Kidney (tissue), 22 donors: ENCODE measurements at places on chromosomes 13 and 19.
A peak's percentile ranks its signal among the peaks of the same experiment; 100 is the strongest.

GRCh38 chr19:18939922-18940768, 872 bp downstream of the HOMER3 start:
- peak; percentile 92 for DNase-seq

- no peak for DNase-seq
Observed at GRCh38 chr13:39847336-39847735, 191.9 kb downstream of the COG6 start.

- DNase-seq: no peak
Observed at GRCh38 chr13:41812851-41813250, 148.1 kb downstream of the VWA8 start.

- no peak for DNase-seq
Observed at GRCh38 chr13:98521461-98522247, 55.3 kb downstream of the STK24 start.

DNA sequence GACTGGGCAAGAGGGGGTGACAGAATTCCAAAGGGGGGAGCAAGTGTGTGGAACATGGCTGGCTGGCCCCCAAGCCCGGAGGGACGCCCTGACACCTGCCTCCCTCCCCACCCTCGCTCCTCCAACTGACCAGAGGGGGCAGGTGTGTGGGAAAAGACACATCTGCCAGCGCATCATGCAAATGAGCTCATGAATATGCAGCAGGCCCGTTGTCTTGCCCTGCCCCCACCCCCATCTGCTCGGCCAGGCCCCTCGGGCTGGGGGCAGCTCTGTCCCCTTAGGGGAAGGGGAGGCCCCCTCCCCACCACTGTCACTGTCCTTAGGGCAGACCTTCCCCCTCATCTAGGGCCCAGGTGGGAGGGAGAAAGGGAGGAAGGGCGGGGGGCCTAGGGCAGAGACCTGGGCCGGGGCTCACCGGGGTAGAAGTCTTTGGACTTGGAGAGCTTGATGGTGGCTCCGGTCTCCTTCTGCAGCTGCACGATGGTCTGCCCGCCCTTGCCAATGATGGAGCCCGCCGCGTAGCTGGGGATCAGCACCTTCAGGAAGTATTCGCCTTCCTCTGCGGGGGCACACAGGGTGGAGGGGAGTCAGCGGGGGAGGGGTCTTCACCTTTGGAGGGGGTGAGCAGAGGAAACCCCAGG, 12.9 kb downstream of the NOVA2 start:
- no peak for DNase-seq

GRCh38 chr19:2555422-2556220, 79.7 kb downstream of the GADD45B start:
- DNase-seq: peak; percentile 72

- DNase-seq: no peak
Observed at GRCh38 chr13:57443494-57443893, 188.1 kb upstream of the PCDH17 start.

DNA sequence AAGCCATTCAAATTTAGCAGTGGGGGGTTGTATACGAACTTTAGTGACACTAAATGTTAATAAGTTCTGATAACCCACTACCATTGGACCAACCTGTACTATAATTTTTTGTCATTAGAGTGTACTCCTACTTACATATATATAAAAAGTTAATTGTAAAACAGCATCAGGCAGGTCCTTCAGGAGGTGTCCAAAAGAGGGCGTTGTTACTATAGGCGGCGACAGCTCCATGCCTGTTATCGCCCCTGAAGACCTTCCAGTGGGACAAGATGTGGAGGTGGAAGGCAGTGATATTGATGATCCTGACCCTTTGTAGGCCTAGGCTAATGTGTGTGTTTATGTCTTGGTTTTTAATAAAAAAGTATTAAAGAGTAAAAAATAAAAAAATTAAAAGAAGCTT, 27.5 kb downstream of the SPRYD7 start:
- no peak for DNase-seq

GRCh38 chr19:28882818-28883217, 330.1 kb downstream of the UQCRFS1 start:
- no peak for DNase-seq

- DNase-seq: peak; percentile 59
Observed at GRCh38 chr19:17243211-17243829, 2.4 kb downstream of the NR2F6 start.

DNA sequence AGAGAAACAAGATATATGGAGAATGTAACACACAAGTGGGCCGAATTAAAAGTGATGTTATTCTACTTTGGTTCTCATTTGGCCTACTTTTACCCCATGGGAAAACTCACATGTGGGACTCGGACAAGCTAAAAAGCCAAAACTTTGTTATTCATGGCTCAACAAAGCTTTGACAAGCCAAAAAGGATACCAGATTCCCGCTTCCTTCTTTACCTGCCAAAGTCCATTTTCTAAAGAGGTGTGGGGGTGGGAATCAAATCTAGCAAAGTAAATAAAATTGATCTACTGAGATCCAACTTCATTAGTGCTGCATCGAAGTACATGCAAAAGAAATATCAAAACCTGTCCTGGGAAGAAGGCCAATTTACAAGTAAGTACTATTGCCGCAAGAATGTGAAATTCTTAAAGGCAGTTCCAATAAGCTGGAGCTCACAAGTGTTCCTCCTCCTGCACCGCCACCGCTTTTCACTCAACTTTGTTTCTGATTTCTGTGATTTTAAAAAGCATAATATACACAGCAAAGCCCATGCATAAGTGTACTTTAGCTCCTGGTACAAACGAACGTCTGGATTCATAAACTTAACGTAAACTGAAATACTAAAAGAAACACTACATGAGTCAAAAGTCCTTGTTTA, 1.1 kb downstream of the LNX2 start:
- peak; percentile 28 for DNase-seq

- DNase-seq: no peak
Observed at GRCh38 chr19:39401549-39402345, 4.9 kb upstream of the ZFP36 start.

DNA sequence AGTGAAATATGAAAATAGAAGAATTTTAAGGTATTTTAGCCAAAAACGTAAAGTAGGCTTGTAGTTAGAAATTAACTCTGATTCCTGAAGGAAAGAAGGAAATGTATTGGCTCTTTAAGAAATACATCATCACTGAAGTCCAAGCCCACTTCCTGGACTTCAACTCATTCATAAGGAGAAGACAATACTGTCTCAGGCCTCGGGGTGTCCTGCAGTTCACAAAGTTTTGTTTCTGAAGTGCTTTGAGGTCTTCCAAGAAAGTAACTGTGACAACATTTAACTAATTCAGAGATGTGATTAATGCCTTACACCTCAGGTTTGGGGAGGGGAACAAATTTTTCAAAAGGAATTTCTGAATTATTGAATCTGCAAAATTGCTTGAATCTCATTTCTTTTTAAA, 65.8 kb upstream of the STARD13 start:
- no peak for DNase-seq

DNA sequence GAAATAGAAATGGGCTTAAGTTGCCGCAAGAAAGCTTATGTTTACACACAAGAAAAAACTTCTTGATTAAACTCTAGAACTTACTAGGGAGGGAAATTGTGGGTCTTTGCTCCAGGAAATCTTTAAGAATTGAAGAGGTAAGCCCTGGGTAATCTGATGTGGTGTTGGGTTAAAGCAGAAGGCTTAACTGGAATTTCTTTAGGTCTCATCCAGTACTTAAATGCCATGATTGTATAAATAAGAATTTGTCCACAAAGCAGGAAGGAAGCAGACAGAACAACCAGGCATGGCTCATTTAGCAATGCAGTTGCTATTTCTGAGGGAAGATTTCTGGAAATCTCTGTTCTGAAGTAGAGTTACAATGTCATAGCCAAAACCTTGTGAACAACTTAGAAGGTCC, 360.4 kb downstream of the KLF5 start:
- no peak for DNase-seq

DNA sequence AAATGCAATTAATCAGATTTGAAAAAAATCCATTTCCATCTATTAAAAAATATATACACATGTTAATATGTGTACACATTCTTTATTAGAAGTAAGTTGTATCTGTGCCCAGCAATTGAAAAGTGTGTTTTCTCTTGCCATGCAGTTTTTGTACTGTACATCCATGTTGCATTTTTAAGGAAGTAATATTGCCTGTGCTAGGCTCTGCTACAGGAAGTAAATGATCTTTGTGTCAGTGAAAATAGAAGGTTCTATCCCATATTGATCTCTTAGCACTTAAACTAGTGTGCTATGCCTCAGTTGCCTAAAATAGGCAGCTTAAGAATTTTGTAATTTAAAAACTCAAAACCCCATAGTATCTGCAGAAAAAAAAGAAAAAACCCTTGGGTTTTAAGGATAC, 122.5 kb downstream of the CDK8 start:
- no peak for DNase-seq

- DNase-seq: no peak
Observed at GRCh38 chr19:4059453-4059871, 7.2 kb downstream of the ZBTB7A start.

- DNase-seq: no peak
Observed at GRCh38 chr13:48401480-48401879, 11.4 kb downstream of the LPAR6 start.

DNA sequence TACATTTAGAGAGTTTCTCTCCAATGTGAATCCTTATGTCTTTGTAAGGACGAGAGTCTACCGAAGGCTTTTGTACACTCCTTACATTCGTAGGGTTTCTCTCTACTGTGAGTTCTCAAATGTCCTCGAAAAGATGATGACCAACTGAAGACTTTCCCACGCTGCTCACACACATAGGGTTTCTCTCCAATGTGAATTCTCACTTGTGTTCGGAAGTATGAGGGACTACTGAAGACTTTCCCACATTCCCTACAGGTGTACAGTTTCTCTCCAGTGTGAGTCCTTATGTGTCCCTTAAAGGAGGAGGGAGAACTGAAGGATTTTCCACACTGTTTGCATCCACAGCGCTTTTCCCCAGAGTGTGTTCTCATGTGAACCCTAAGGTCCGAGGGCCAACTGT, 4.0 kb upstream of the ZNF57 start:
- DNase-seq: no peak

DNA sequence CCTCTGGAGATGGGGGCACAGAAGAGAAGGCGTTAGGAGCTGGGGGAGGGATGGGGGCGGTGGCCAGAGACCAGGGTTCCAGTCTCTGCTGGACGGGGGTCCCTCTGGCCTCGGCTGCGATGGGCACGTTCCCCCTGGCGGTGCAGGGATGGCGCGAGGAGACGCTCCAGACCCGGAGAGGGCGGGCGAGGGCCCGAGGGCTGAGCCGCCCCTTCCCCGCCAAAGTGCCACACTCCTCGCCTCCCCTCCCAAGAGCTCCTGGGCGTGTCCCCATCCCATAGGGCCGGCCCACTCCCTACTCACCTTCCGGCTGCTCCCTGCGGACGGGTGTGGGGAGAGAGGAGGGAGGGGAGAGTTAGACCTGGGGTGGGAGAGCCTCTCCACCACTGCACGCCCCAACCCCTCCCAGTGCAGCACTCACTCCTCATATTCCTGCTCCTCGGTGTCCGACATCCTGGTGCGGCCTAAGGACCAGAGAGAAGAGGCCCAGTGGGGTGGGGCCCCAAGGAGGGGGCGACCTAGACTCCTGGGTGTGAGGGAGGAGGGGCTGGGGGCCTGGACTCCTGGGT, 2.2 kb downstream of the TNNT1 start:
- DNase-seq: peak; percentile 58

DNA sequence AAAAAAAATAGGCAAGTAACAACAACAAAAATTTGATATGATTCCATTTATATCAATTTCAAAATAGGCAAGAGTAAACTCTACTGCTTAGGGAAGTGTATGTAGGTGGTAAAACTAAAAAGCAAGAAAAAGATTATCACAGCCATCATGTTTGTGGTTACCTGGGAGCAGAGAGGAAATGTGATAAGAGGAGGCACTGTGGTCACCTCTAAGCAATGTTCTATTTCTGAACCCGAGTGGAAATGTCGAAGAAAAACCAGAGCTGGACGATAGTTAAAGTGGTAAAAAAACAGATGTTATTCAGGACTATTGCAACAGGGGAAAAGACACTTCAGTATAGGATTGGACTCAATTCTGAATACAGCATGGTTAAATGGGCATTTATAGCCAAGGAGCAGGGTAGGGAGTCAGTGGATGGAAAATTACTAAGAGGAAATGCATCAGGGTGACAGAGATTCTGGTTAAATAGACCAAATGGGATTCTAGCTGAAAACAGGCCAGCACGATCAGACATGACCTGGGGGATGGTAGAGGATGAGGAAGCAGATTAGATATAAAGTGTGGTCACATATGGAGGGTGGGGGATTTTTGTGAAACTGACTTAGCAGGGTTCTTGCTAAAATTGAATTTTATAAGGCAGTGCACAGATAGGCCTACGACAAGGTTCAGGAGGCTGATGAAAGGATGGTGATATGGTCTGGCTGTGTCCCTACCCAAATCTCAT, 6.0 kb upstream of the TEX30 start:
- no peak for DNase-seq

DNA sequence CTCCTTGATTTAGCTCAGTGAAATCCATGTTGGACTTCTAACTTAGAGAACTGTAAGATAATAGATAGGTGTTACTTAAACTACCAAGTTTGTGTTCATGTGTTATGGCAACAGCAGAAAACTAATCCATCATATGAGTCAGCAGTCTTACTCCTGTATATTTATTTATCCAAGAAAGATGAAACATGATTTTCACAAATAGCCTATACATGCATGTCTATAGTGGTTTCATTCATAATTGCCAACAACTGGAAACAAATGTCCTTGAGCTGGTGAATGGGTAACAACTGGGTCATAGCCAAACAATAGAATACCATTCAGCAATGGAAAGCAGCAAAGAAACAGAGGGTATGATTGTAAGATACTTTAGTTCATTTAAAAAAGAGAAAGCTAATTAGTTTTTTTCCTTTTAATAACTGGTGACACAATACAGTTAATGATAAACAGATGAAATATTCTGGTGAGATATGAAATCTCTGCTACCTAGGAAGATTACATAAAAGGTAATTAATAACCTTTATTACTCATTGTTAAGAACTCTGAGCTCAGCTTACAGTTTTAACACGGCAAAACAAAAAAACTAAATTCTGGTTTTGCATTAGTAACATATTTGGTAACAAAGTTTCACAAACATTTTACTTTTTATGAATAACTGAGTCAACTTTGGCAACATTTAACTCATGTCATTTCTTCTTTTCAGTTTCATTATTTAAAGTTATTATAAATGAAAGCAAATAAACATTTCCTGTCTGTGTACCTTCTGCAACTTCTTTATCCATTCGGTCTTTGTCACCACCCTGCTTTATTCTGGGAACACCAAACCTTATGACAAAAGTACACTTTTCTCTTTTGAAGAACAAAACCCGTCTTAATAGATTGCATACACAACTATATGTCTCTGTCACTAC, 181.3 kb downstream of the LIG4 start:
- DNase-seq: no peak
